Spinal cord (tissue), 10 donors: ENCODE measurements at places on chromosomes 16 and 17. TPM values are rescaled to one million over a fixed set of nuclear protein-coding genes. Genes with fewer than 3 reads are reported as not detected.

The CCL8 gene
- polyA plus RNA-seq: not detected

The OR1A1 gene
- not detected for polyA plus RNA-seq

The RHBDL1 gene
- 19.1 TPM for polyA plus RNA-seq

The FNDC8 gene
- 0.19 TPM for polyA plus RNA-seq

The CX3CL1 gene
- 49.5 TPM for polyA plus RNA-seq
